Activated CD4-positive, alpha-beta T cell treated with anti-CD3 and anti-CD28 coated beads for 24 hours (primary cell): ENCODE measurements at places on chromosomes 7 and 10.

GRCh38 chr10:48257407-48257961 is 17.0 kb downstream of the FRMPD2 start:
- no peak for DNase-seq

DNA sequence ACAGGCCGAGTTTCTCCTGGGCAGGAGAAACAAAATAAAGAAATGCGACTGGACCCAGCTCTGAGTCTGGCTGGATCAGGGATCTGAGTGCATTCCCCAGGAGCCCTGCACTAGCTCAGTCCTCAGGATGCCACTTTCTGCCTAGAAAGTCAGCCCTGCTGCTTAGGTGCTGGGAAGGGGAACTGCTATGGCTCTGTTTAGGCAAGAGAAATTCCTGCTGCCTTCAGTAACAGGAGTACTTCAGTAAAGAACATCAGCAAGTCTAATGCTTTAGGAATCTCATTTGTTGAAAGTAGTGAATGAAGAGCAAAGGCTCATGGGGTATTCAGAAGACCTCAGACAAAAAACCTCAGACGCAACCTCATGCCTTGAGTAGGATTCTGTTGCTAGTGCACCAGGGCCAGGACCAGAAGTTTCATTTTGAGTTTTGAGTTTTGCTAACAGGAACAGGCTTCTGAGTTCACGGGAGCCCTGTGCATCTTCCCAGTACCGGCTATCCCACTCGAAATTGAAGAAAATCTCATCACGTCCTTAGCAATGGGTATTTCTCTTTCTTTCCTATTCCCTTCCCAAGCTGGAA is 170.8 kb upstream of the CDCA7L start:
- DNase-seq, result no peak

DNA sequence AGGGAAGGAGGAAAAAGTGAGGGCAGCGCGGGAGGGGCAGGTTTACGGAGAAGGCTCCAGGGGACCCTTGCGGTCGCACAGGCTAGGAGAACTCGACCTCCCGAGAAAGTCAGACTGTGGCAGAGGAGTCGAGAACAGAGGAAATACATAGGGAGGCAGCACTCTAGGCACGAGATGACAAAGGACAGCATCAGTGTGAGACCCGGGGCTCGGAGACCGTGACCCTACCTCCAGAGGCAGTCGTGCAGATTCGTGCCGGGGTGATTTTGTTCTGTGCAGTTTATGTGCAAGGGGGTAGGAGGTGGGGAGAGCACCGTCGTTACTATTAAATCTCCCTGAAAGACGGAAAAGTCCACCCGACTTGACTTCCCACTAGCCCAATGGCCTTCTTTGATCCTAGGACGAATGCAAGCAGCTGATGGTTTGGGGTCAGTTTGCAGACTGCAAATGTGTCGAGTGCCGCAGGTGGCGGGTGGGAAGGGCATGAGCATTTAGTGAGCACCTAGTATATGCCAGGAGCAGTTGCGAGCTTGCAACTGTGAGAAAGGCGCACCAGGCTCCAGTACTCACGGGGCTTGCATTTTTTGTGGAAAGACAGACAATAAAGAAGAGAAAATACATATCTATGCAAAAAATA is 674 bp upstream of the OSBPL3 start:
- peak; percentile 25 for DNase-seq

DNA sequence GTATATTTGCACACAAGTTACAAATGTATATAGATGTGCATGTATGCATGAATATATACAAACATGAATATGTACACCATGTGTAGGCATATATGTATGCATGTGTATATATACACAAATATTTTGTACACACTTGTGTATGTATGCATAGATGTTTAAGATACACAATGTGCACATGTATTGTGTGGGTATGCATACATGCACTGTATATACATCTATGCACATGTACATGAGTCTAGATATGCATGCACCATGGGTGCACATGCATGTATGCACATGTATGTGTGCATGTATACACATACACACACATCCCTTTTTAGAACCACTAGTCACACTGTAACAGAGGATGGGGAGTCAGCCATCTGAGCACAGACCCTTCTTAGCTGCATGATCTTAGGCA is 249.4 kb downstream of the COBL start:
- no peak for DNase-seq

DNA sequence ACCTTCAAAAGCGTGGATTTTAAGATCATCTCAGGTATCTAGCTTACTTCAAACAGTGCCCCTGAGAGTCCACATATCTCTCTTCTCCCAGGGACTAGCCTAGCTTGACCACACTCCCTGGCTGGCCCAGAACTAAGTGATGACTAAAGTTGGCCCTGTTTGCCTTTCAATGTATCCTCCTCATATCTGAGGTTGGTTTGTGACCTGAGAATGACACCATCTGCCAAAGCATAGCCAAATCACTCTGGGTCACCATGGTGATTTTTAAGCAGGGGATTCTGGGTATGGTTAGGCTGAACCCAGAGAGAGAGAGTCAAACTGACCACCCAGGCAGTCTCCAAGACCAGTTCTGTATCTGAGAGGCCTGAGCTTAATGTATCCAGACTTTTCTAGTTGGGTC is 16.2 kb downstream of the CNNM1 start:
- DNase-seq, result no peak

DNA sequence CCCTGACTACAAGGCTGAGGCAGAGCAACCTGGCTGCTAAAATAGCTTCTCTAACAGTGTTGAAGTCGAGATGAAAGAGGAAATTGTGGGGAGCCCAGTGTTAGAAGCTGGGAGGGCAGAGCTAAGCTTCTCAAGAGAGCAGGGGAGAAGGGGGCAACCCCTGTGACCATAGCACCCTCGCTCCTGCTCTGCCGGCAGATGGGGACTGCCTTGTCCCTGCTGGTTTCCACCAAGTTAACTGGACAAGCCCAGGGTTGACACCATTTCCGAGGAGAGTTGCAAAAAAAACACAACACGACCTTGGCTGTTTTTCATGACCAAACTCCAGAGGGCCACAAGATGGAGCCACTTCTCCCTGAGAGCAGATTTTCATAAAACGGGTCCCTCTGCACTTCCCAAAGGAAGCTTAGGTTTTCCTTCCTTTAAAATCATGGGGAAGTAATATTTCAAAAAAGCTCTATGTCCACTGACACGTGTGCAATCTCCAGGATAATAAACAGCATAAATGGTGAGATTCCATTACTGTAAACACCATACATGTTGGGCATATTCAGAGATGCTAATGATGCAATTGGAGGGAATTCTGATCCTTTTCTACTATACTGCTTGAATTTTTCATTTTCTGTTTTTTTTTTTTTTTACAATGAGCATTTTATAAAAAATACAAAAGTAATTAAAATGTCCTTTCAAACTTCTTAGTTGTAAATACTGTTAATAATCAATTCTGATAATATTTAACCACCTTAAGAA is 140.4 kb downstream of the PIP4K2A start:
- no peak for DNase-seq

GRCh38 chr7:158247758-158248487 is 339.7 kb downstream of the PTPRN2 start:
- DNase-seq, result no peak

- no peak for DNase-seq
Measured at GRCh38 chr7:28346676-28347363, 65.5 kb upstream of the CREB5 start.

- DNase-seq, result no peak
Measured at GRCh38 chr7:149171892-149172533, 23.3 kb upstream of the ZNF282 start.

GRCh38 chr7:20738518-20739481 is 47.9 kb downstream of the SP8 start:
- no peak for DNase-seq

- no peak for DNase-seq
Measured at GRCh38 chr7:47647181-47647917, 65.4 kb upstream of the TNS3 start.

DNA sequence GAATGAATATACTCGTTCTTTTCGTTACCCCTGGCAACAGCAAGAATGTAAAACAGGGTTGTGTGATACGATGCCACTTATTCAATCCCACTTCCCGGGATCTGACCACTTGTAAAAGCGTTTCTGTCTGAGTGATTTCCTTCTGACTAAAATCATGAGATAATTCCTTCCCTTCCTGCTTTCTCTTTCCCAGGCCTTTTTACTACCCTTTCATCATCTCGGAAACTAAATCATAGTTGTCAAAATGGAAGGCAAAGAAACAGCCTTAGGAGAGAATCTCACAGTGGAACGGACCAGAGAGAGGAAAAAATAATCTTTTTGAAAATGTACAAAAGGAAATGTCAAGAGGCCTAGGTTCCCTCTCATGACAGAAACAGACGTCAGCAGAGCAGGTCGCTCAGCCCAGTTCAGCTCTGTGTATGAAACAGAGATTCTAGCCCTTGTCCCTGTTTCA is 29.8 kb downstream of the DIP2C start:
- no peak for DNase-seq

DNA sequence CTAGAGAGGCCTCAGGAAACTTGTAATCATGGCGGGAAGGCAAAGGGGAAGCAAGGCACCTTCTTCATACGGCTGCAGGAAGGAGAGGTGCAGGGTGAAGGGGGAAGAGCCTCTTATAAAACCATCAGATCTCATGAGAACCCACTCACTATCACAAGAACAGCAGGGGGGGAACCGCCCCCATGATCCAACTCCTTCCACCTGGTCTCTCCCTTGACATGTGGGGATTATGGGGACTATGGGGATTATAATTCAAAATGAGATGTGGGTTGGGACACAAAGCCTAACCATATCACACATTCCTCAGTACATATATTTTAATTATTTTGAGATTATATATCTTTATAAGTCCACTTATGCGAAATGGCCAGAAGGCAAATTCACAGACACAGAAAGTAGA is 8.9 kb downstream of the HK1 start:
- no peak for DNase-seq

GRCh38 chr10:80264081-80265056 is 25.1 kb downstream of the MAT1A start:
- no peak for DNase-seq

DNA sequence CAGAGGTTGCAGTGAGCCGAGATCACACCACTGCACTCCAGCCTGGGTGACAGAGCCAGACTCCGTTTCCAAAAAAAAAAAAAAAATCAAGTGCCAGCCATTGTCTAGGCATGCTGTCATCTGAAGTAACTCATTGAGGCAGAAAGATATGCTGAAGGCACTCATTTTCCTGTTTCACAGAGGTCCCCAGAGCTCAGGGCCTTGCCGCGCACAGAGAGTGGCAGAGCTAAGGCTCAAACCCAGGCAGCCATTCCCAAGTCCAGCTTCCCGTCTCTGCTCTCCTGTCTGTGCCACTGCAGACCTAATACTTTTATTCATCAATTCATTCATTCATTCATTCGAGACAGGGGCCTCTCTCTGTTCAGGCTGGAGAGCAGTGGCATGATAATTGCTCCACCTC is 3.5 kb downstream of the GRIFIN start:
- no peak for DNase-seq
